Caudate nucleus (tissue), 63 donors: ENCODE measurements at places on chromosomes 13 and 19.

- DNase-seq = no peak
Measured at GRCh38 chr13:94272038-94272437, 207.4 kb downstream of the DCT start.

- DNase-seq = no peak
Measured at GRCh38 chr13:42113478-42113877, 65.0 kb downstream of the DGKH start.

DNA sequence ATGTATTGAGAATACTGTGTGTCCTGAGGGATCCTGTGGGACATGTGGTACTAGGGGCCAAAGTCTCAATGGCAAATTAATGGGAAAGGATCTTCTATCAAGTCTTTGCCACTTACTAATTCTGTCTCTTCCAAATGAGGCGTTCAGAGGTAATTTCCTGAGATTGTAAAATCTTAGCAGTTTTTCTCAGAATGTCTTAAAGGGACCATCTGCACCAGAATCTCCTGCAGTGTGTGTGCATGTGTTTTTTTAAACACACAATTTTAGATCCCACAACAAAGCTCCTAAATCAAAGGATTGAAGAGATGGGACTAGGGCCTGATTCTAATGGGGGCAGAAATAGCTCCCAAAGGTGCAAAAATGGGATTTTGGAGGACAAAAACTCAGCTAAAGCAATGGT, 78.2 kb downstream of the MYO16 start:
- no peak for DNase-seq

GRCh38 chr13:111115061-111115964, at the start of gene ARHGEF7:
TSS of gene ARHGEF7 (plus strand) at chr13:111115310. CDS start at chr13:111115527, 217 bp downstream.
- no peak for DNase-seq

- DNase-seq = no peak
Measured at GRCh38 chr19:11142528-11143171, 12.9 kb downstream of the SPC24 start.

GRCh38 chr13:66345971-66346370, 884.2 kb downstream of the PCDH9 start:
- DNase-seq = no peak
